Suppressor macrophage treated with lipopolysaccharide for 1 hour (primary cell): ENCODE measurements at places on chromosomes 7 and 10.

- no peak for DNase-seq
Measured at GRCh38 chr7:5689716-5690115, 91.7 kb downstream of the RNF216 start.

DNA sequence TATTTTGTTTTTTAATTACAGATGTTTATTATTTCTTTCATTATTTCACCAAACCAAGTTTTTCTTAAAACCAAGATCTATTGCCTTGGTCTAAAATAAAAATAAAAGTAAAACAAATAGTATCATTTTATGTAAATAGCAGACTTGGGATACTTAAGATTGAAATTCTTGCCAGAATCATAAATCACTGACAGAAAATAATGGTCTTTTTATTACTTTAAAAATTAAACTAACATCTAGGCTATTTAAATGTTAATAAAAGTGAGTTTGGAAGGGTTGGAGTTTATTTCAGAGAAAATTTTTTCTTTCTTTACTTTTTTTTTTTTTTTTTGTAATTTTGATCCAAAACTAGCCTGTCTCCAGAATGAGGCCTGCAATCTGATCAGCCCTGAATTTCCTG, 568.0 kb upstream of the IGFBP3 start:
- no peak for DNase-seq

- no peak for DNase-seq
Measured at GRCh38 chr7:148148456-148148855, 442.1 kb upstream of the C7orf33 start.

DNA sequence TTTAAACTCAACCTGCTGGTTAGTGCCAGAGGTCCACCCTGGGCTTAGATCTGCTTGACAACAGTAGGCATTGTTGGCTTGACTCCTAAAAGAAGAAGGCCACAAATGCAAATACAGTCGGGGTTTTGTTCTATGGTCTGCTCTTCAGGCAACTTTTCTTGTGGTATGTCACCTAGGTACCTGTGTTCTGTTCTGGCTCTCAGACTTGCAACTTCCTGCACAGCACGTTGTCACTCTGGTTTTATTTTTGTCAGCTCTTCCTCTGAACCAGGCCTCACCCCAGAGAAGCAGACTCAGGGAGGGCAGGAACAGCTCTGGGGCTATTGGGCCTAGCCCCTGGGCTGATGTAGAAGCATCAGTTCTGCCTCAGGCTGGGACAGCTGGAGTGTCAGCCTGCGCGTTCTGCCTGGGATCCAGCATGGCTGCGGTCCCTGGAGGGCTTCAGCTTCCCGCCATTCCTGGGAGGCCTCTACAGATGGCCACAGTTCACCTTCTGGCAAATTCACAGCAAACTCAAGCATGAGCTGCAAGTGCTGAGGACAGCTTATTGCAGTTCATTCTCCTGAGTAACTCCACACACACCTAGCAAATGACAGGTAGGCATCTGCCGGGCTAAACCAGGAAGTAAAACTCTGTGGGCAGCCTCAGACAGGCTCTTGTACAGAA, 11.0 kb upstream of the PDCD4 start:
- no peak for DNase-seq

DNA sequence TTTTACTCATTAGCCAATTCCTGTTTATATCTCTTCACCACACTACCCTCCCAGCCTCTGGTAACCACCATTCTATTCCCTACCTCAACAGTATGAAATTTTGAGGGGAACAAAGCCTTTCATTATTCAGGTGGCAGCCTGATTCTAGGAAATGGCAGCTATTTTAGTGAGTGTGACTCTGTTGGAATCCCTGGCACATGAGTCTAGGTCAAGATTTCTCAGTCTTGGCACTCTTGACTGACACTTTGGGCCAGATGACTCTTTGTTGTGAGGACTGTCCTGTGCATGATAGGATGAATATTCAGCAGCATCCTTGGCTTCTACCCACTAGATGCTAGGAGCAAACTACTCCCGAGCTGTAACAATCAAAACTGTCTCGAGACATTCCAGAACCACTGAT, 322.8 kb upstream of the PHYHIPL start:
- no peak for DNase-seq

DNA sequence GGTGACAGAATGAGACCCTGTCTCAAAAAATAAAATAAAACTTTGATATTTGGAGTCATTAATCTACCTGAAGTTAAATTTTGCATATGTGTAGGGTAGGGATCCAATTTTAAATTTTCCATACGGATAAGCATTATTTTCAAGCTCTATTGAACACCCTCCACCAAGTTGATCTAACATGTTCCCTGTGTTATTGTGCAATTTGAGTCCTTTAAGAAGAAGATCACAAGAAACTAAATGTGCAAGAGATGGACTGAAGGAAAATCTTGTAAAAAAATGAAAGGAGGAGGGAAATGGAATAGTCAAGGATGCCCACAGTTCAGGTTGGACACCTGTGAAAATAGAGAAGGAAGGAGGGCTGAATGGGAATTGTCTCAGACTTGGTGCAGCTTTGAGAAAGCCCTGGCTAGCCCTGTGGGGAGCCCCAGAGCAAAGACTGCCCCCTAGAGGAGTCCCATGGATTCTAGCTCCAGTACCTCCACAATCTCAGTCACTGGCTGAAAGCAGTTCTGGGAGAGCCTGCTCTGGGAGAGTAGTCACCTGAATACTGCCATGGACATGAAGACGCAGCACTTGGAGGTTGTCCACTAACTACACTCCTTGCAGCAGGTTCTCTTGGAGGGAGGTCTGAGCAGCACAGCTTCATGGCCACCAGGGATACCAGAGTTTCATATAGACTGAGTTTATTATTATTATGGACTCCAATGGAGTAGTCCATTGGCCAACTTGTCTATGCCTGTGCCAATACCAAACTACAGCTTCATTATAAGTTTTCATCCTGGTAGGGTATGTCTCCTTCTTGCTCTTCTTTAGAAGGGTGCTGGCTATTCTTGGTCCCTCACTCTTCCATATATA, 5.7 kb upstream of the TIAL1 start:
- peak; percentile 66 for DNase-seq

DNA sequence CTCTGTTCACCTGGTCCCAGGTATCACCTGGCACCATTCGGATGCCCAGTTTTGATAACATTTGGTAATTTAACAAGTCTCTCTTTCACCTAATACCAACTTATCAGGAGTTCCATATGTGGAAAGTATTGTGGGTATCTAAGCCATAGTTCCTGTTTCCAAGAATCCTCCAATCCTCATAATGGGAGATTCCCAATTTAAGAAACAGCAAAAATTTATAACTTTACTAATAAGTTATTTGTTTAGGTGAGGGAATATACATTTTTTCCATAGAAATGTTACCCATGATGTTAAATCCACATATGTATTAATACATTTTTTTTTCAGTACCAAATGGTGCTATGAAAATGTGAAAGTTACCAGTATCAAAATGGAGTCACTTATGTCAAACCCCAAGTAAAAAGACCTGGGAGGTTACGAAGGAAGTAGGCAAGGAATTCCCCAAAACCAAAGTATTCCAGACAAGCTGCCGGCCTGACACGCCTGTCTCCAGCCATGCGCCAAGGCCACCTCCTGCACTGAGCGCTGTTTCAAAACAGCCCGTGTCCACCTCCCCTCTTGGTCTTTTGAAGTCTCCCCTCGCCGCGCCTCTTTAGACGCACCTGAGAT, 44.8 kb downstream of the PRKCQ start:
- no peak for DNase-seq

GRCh38 chr10:13001041-13001886, at the start of gene CCDC3:
Gene CCDC3 (minus strand): TSS chr10:13001713. CDS start chr10:13001570, 143 bp downstream.
- peak; percentile 5 for DNase-seq

- peak; percentile 72 for DNase-seq
Measured at GRCh38 chr10:131901181-131901829, 497 bp downstream of the PPP2R2D start.

GRCh38 chr7:116434820-116435341, 64.7 kb upstream of the CAV2 start:
- DNase-seq, result no peak

DNA sequence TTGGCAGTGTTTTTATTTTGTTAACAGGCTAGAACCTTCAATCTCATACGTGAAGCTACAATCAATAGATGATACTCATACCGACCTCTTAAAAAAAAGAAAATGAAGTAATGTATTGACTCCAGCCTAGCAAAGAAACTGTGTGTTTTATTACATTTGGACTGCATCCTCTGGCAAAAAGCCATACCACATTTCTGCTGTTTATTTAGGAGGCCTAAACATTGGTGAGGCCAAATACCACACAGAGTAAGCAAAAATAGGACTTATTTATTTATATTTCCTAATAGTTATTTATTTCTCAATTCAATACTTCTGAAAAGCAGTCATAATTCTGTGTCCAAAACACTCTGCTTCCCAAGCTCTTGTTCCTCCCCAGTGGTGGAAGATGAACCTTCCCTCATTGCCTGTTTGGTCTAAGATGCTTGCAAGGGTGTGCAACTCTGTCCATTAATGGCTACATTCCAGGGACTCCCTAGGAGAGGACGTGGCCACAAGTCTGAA, 398.8 kb upstream of the KLF6 start:
- DNase-seq, result no peak

DNA sequence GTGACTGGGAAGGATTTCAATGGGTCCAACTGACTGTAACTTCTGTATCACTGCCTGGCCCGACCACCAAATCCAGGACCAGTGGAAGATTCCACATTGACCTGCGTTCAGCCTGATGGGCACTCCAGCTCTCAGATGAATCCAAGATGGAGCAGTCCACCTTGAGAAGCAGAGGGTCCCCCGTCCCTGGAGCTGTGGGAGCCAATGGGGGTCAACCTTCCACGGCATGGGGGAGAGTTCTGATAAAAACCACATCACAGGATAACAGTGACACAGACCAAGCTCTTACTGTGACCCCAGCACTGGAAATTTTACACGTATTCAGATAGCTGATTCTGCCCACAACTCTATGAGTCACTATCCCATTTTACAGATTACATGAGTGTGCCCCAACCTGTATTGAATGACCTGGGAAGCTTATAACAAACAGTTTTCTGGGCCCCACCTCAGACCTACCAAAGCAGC, 11.2 kb downstream of the ZCCHC24 start:
- DNase-seq, result no peak

GRCh38 chr10:97311111-97311626, 7.9 kb upstream of the FRAT1 start:
- DNase-seq, result no peak

GRCh38 chr7:99493823-99494222, 6.3 kb downstream of the ZNF394 start:
- DNase-seq, result no peak

DNA sequence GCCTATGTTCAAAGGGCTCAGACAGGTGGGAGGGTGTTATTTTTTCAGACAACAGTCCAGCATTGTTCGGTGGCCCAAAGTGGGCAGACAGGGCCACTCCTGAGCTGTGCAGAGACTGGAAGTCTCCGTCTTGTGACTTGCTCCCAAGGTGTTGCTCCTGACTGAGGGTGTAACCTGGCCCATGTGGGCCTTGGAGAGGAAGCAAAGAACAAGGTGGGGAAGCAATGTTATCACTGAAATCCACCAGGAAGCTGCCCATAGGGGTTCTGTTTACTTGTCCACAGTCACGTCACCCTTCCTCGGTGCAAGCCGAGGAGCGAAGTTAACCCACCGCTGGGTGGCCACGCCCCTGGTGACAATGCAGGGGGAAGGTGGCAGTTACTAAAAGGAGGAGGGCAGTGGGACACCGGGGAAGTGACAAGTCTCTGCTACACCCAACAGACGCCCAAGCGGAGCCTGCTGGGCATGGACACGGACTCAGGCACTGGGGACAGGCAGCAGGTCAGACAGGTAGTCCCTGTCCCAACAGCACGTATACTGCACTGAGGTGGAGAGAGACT, 311.6 kb upstream of the MKI67 start:
- DNase-seq, result no peak

DNA sequence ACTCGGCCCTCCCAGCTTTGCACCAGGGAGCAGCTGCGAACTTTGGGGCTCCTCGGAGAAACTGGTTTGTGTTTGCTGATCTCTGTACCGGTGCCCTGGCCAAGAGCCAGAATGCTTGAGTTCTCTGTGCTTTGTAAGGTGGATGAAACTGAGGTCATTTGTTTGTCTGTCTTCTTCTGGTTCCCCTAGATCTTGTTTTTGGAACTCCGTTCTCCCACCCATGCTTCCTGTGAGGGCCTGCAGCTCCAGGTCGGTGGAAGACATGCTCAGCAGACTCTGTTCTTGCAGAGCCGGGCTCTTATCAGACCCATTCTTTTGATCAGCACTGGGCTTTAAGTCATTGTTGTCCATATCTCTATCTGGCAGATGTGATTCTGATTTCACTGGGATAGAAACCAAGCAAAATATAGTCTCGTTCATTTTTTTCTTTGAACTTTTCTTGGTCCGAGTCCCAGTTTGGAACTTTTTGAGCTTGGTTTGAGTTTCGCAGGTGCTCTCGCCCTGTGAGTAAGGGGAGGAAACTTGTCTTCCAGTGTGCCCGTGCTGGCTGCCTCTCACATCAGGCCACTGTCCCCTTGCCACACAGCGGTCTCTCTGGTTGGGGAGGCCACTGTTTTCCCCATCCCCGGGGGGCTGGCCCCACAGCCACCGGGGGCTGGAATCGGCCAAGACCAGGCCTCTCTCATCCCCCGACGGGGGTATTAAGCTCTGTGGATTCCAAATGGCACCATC, 31.2 kb downstream of the JCAD start:
- no peak for DNase-seq

DNA sequence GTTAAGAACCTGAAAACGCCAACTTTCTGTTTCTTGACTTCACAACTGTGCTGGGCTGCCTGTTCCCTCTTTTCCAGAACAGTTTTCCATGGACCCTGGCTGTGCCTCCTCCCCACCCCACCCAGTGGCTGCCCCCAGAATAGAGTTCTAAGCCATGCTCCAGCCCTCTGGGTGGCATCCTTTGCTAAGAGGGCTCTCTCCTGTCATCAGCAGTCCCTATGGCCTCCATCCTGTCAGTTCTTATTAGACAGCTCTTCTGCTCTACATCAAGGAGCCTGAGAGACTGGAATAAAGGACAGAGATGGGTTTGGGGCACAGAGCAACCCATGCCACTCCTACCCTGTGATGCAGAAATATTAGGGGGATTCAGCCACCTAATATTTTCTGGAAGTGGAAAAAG, 13.9 kb upstream of the LRRC4 start:
- DNase-seq, result no peak

DNA sequence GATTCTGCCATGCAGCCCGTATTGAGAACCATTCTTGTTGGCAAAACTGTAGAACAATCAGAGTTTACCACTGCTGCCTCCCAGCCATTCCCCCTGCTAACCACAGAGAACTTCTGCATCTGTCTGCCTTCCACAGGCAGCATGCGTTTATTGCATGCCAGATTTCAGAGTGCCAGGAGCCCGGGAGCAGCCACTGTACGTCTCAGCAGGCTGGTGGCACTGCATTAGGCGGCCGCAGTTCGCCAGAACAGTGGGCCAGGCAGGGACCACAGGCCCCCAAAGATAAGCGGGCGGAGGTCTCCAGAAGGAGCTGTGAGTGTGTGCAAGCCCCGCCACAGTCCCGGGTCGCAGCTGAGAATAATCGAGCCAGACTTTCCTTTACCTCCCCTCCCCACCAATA, 31.8 kb downstream of the ZNF467 start:
- DNase-seq, result peak; percentile 35

GRCh38 chr10:88114368-88114767, 250.9 kb downstream of the PTEN start:
- DNase-seq, result peak; percentile 85

DNA sequence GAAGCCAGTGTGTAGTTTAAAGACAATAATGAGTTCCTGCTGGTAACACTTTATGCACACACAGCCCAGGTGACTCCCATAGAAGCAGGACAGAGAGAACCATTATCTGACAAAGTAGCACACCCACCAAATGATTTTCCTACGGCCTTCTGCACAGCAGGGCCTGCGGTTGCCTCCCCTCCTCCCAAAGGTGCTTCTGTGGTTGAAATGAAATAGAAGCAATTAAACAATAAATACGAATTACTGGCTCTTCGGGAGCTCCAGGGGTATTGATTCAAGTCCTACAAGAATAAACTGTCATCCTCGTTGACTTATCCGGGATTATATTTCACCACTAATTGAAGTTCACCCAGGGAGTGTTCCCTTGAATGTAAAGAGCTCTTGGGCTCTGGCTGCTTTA, 172.1 kb downstream of the ACTR3B start:
- DNase-seq, result no peak
